ENCODE measurements at places on chromosomes 3 and 15. TPM values are rescaled to one million over a fixed set of nuclear protein-coding genes. Genes with fewer than 3 reads are reported as not detected.
A peak's percentile ranks its signal among the peaks of the same experiment; 100 is the strongest.

The ITGA11 gene
- total RNA-seq: 4.5 TPM

The BCL2A1 gene
- not detected for total RNA-seq

The RBP2 gene
- total RNA-seq: not detected

The CILP gene
- 7.0 TPM for total RNA-seq

The P2RY12 gene
- not detected for total RNA-seq

The GP5 gene
- total RNA-seq: not detected

The CCR3 gene
- 7.1 TPM for total RNA-seq

GRCh38 chr3:195544634-195545033, 1.5 kb upstream of the PPP1R2 start:
- DNase-seq: peak; percentile 43

- DNase-seq: no peak
These were observed 966.0 kb upstream of the SEMA6D start for GRCh38 chr15:46751303-46751702.

- no peak for DNase-seq
These were observed 59.9 kb downstream of the SMAD6 start for GRCh38 chr15:66761726-66762595.

GRCh38 chr3:65534805-65535204, 503.9 kb downstream of the MAGI1 start:
- DNase-seq: no peak

- DNase-seq: peak; percentile 62
These were observed 156.7 kb downstream of the KLF13 start for GRCh38 chr15:31483053-31483985.

GRCh38 chr3:195113048-195113447, 157.9 kb downstream of the XXYLT1 start:
- peak; percentile 47 for DNase-seq

GRCh38 chr3:162398554-162398953, 901.9 kb downstream of the OTOL1 start:
- DNase-seq: no peak

DNA sequence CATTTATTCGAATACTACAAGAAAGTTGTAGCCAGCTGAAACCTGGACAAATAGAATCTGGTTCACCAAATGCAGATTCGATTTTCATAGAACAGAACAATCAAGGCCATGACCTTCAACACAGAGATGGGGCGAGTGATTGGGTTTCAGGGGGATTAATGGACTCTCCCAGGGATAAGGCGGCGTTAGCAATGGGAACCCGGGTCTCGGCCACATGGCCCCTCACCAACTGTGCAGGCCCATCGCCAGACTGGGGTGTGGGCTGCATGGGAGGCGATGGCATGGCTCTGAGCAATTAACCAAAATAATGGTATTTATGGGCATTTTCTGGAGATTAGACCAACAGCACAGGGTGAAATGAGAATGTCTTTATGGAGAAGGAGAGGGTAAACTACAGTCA, 34.2 kb downstream of the VGLL4 start:
- no peak for DNase-seq

- DNase-seq: no peak
These were observed 32.3 kb downstream of the CBLB start for GRCh38 chr3:105836533-105836932.

DNA sequence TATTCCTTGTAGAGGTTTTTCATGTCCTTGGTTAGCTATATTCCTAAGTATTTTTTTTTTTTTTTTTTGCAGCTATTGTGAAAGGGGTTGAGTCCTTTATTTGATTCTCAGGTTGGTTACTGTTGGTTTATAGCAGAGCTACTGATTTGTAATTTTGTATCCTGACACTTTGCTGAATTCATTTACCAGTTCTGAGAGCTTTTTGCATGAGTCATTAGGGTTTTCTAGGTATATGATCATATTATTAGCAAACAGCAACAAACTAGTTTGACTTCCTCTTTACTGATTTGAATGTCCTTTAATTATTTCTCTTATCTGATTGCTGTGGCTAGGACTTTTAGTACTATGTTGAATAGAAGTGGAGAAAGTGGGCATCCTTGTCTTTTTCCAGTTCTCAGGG, 737.4 kb downstream of the ZNF385D start:
- no peak for DNase-seq

DNA sequence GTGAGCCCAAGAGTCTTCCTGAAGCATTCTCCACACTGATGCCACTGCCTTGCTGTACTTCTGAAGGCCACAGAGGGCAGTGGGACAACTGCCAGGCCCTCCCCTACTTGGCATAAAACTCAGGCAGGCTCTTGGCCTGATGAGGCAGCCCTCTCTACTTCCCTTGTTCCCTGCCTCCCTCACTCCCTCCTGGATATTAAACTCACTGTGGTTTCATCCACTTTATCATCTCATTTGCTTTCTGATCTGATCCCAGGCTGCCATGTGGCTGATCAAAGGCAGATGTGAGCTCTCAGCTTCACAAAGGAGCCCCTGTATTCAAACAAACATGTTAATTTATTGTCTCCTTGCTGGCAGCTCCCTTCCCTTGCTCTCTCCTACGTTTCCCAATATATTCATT, 533.5 kb downstream of the IGSF11 start:
- DNase-seq: peak; percentile 79

DNA sequence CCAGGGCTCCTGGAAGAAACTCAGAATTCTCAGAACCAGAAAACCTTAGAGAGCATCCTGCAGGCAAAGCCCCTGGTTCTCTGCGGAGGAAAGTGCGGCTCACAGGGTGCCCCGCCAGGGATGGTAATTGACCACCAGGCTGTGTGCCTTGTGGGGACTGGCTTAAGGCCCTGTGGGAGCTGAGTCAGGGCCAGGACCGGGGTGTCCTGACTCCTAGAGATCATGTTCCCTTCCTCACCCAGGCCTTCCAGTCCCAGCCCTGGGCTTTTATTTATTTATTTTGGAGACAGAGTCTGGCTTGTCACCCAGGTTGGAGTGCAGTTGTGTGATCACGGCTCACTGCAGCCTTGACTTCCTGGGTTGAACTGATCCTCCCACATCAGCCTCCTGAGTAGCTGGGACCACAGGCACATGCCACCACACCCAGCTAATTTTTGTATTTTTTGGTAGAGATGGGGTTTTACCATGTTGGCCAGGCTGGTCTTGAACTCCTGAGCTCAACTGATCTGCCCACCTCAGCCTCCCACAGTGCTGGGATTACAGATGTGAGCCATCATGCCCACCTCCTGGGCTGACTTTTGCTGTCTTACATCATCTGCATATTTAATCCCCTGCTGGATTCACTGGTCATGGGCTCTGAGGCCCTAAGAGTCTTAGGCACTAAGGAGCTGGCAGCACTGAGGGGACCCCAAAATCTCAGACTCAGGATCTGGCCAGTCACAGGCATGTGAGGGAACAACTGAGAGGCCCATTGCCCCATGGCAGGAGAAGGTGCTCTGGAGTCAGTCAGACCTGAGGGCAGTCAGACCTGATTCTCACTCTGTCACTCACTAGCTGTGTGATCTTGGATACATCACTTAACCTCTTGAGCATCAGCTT, 20.4 kb upstream of the LAMP3 start:
- DNase-seq: no peak
